Ascending aorta (tissue), 2 donors: ENCODE measurements at places on chromosomes 16 and 17.

- H3K4me1 ChIP-seq, result peaks cover 11% of the 10 kb centered on the region
- H3K27me3 ChIP-seq, result no peaks in the 10 kb centered on the region
- DNase-seq, result no peak
- H3K36me3 ChIP-seq, result no peaks in the 10 kb centered on the region
- H3K27ac ChIP-seq, result peak overlapping the region; percentile 66
Measured at GRCh38 chr17:18156171-18156975, 27.3 kb upstream of the ALKBH5 start.

DNA sequence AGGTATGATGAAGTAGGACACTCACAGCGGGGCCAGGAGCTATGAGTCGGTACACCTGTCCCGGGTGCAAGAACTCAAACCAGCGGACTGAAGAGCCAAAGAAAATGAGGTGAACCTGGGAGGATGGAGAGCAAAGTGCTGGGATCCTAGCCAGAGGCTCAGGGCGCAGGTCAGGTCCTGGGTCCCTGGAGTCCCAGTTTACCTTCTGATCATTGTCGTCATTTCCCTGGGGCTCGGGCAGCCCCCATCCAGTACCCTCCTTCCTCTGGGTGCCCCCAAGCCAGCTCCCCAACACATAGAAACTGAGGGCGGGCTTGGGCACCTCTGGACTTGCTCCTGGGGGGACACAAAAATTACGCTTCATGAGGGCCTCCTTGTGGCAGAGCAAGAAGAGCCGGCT is 16.2 kb downstream of the CTC1 start:
- no peak overlapping the region for H3K27ac ChIP-seq
- no peaks in the 10 kb centered on the region for H3K27me3 ChIP-seq
- H3K4me3 ChIP-seq, result no peak overlapping the region
- H3K4me1 ChIP-seq, result no peaks in the 10 kb centered on the region

DNA sequence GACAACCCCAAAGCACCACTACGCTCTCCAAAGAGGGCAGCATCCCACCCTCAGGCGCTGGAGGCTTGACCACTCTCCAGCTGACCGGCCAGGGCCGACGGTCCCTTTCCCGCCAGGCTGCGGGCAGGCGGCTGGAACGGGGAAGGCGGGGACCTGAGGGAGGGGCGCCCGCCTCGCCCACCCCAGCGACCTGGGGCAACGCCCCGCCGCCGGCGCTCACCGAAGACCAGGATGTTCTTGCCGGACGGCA is 431 bp downstream of the DYNC1LI2 start:
- no peaks in the 10 kb centered on the region for H3K27me3 ChIP-seq
- no peak for DNase-seq
- H3K27ac ChIP-seq, result peak overlapping the region; percentile 83
- peaks cover 6% of the 10 kb centered on the region for H3K4me1 ChIP-seq

GRCh38 chr16:85064186-85064585 is 36.6 kb downstream of the KIAA0513 start:
- no peaks in the 10 kb centered on the region for H3K27me3 ChIP-seq
- no peak overlapping the region for H3K4me3 ChIP-seq
- no peak overlapping the region for H3K27ac ChIP-seq
- DNase-seq, result no peak

- no peak overlapping the region for H3K4me3 ChIP-seq
- no peak overlapping the region for H3K27ac ChIP-seq
- no peak for DNase-seq
- no peaks in the 10 kb centered on the region for H3K27me3 ChIP-seq
Measured at GRCh38 chr17:49247944-49248343, 17.4 kb upstream of the PHOSPHO1 start.

DNA sequence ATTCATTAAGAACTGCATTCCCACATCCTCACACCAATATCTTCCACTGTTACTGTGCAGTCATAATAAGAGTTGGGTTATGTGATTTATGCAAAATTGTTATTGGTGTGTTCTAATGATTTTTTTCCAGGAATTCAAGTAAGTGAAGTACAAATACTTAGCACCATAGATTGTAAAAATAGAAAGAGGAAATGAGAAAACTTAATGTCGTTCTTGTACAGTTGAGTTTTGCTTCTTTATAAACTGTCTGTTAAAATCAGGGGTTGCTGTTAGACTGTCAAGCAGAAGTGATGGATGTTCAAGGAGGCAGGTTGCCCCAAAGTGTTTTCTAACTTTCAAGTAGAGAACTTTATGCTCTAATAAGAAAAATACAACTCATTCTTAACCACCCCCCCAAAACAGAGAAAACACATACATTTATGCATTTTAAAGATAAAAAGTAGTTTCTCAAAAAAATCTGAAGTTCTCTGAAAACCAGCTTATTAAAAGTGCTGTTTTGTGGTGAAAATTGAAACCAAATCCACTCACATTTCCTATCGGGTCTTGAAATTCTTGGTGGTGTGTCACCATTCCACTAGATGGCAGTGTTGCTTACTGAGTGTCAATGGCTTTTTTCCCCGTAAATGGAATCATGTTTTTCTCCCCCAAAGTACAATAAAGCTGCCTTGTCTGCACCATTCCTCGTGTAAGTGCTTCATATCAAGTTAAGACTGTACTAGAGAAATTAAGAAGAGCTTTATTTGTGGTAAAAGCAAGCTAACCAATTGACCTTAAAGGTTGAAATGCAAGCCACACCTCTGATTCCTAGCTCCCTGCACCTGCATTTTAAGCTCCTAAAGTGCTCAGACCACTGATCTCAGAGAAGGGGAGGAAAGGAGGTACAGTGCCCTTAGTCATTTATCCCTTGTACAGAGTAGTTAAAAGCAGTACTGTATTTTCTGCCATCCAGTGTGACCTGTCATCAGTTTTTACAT is 4.7 kb upstream of the IGSF6 start:
- H3K4me3 ChIP-seq, result no peak overlapping the region
- no peak overlapping the region for H3K27ac ChIP-seq
- no peaks in the 10 kb centered on the region for H3K4me1 ChIP-seq
- no peak for DNase-seq

- no peaks in the 10 kb centered on the region for H3K4me1 ChIP-seq
- H3K36me3 ChIP-seq, result no peaks in the 10 kb centered on the region
- no peak for DNase-seq
- H3K27ac ChIP-seq, result peak overlapping the region; percentile 93
- no peaks in the 10 kb centered on the region for H3K27me3 ChIP-seq
Measured at GRCh38 chr17:12672947-12673346, 7.3 kb downstream of the MYOCD start.

DNA sequence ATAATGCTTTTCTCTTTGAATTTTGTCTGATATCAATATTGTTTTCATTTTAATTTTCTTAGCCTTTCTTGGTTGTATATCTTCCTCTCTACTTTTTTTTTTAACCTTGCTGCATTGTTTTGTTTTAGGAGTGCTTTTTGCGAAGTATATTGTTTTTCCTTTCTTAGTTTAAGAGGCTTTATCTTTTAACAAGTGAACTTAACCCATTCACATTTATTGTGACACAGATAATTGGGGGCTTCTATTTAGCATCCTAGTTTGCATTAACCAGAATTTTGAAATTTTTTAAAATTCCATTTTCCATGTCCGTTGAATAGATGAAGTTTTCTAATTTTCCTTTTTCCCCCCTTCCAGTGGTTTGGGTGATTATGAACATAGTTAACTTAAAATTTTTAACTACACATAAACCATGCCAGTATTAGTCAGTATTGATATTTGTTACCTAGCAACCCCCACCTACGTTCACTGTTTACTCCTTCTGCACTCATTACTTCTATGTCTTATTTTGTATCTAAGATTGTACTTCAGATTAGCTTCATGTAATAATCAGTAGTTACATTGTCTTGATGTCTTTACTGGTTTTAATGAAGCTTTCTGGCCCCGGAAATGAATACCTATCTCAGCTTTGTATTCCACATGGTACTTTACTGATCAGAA is 44.4 kb downstream of the TNRC6A start:
- no peak overlapping the region for H3K4me3 ChIP-seq
- DNase-seq, result no peak
- H3K36me3 ChIP-seq, result peaks cover 7% of the 10 kb centered on the region
- no peaks in the 10 kb centered on the region for H3K27me3 ChIP-seq
- H3K4me1 ChIP-seq, result peaks cover 13% of the 10 kb centered on the region

- no peaks in the 10 kb centered on the region for H3K4me1 ChIP-seq
- peak overlapping the region; percentile 40 for H3K4me3 ChIP-seq
- no peak for DNase-seq
- no peaks in the 10 kb centered on the region for H3K36me3 ChIP-seq
- no peak overlapping the region for H3K27ac ChIP-seq
Measured at GRCh38 chr16:77660311-77660710, 62.0 kb upstream of the NUDT7 start.

GRCh38 chr16:53646506-53646905 is 57.2 kb downstream of the RPGRIP1L start:
- H3K4me1 ChIP-seq, result no peaks in the 10 kb centered on the region
- H3K27ac ChIP-seq, result no peak overlapping the region
- no peaks in the 10 kb centered on the region for H3K27me3 ChIP-seq
- peaks cover 13% of the 10 kb centered on the region for H3K36me3 ChIP-seq
- DNase-seq, result no peak

GRCh38 chr17:30600830-30601494 is 123.8 kb downstream of the GOSR1 start:
- H3K4me1 ChIP-seq, result peaks cover 6% of the 10 kb centered on the region
- no peak for DNase-seq
- H3K36me3 ChIP-seq, result no peaks in the 10 kb centered on the region
- H3K27ac ChIP-seq, result peak overlapping the region; percentile 88
- H3K4me3 ChIP-seq, result peak overlapping the region; percentile 71

DNA sequence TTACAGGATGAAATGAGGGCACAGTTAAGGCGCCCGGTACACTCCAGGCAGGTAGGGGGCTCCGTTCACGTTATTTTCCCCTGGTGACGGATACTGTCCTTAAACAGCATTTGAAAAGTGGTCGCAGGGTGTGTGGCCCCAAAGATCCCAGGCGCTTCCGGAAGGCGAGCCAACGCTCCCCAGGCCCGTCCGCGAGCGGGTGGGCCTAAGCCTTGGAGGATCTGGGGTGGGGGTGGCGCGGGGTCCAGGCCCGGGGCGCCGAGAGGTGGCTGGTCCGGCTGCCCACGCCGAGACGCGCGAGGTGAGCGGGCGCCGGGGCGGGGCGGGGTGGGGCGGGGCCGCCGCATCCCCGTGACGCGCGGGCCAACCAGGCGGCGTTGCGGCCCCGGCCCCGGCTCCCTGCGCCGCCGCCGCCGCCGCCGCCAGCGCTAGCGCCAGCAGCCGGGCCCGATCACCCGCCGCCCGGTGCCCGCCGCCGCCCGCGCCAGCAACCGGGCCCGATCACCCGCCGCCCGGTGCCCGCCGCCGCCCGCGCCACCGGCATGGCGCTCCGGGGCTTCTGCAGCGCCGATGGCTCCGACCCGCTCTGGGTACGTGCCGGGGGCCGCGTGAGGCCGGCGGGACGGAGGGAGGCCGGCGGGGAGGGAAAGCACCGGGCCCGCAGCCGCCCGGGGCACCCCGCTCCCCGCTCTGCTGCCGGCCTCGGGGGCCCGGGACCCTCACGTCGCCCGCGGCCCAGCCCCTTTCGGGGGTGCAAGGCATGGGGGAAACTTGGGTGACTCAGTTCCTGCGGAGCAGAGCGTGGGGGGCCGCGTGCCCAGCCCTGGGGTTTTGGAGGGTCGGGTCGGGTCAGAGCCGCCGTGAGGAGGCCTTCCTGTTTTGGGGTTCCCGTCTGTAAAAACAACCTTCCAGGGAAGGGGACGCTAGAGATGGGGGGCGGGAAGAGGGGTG is at the start of gene ABCC1:
ABCC1 (plus strand) TSS at position 407 of the 951 bp plus-strand sequence; CDS start at position 543, 136 bp downstream.
- H3K27me3 ChIP-seq, result no peaks in the 10 kb centered on the region
- no peak for DNase-seq
- peak within 1 kb of the TSS; percentile 93 for H3K27ac ChIP-seq
- H3K4me3 ChIP-seq, result peak within 1 kb of the TSS; percentile 74
- H3K36me3 ChIP-seq, result no peaks in the 10 kb centered on the region
- peaks cover 10% of the 10 kb centered on the region for H3K4me1 ChIP-seq

- DNase-seq, result no peak
- H3K4me3 ChIP-seq, result no peak overlapping the region
- H3K27me3 ChIP-seq, result no peaks in the 10 kb centered on the region
- no peaks in the 10 kb centered on the region for H3K36me3 ChIP-seq
- H3K4me1 ChIP-seq, result no peaks in the 10 kb centered on the region
- H3K27ac ChIP-seq, result no peak overlapping the region
Measured at GRCh38 chr16:78761427-78761826, 662.0 kb downstream of the WWOX start.

DNA sequence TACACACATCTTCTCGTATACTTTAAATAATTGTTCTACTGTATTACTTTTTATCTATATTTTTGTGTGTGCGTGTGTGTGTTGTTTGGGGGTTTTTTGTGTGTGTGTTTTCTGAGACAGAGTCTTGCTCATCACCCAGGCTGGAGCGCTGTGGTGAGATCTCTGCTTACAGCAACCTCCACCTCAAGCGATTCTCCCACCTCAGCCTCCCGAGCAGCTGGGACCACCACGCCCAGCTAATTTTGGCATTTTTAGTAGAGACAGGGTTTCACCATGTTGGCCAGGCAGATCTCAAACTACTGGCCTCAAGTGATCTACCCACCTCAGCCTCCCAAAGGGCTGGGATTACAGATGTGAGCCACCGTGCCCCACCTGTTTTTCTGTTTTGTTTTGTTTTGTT is 1.5 kb upstream of the CMTM4 start:
- H3K27me3 ChIP-seq, result no peaks in the 10 kb centered on the region
- H3K27ac ChIP-seq, result no peak overlapping the region
- no peaks in the 10 kb centered on the region for H3K36me3 ChIP-seq
- peaks cover 1% of the 10 kb centered on the region for H3K4me1 ChIP-seq

GRCh38 chr17:15464231-15464985 is 3.0 kb downstream of the CDRT4 start:
- no peaks in the 10 kb centered on the region for H3K36me3 ChIP-seq
- DNase-seq, result no peak
- peak overlapping the region; percentile 66 for H3K27ac ChIP-seq
- H3K4me3 ChIP-seq, result no peak overlapping the region
- H3K27me3 ChIP-seq, result no peaks in the 10 kb centered on the region
- peaks cover 21% of the 10 kb centered on the region for H3K4me1 ChIP-seq

DNA sequence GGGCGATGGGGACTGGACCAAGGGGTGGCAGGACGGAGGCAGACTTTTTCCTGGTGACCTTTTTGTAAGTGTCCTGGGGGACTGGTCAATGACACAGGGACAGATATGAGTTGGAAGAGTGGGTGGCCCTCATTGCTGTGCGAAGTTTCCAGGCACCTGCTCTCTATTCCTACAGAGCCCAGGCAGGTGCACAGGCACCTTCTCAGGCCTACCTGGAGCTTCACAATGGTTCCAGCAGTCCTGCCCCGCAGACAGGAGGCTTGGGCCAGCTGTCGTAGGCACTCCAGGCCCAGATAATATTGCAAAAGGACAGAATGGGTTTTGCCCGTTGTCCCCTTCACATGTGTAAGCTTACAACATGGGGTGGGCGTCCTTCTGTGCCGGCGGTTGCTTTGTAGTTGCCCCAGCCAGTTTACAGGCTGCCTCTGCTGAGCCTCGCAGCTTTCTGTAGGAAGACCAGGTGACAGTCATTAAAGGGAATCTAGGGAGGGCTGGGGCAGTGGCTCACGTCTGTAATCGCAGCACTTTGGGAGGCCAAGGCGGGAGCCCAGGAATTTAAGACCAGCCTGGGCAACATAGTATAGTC is 84.3 kb downstream of the ARHGAP23 start:
- no peaks in the 10 kb centered on the region for H3K4me1 ChIP-seq
- H3K4me3 ChIP-seq, result no peak overlapping the region
- no peak for DNase-seq
- H3K36me3 ChIP-seq, result peaks cover 18% of the 10 kb centered on the region
- no peaks in the 10 kb centered on the region for H3K27me3 ChIP-seq
